GM04503 (cell line): ENCODE measurements at places on chromosomes 3 and 15.

DNA sequence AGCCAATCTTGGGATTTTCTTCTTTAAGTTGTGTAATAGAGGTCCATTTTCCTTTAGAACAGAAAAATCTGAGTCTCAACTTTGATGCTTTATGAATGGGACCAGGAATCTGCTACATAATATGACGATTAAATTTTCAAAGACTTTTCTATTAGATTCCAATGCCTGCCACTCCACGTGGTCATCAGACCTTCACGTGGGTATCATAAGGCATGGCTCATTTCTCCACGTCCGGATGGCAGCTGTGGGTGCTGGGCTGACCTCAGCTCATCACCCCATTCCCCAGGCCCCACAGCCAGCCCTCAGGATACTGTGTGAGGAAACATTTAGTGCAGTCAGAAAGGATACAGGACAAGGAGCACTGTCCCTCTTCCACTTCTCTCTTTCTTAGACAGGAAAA, 159.7 kb downstream of the SEMA6D start:
- DNase-seq: no peak

DNA sequence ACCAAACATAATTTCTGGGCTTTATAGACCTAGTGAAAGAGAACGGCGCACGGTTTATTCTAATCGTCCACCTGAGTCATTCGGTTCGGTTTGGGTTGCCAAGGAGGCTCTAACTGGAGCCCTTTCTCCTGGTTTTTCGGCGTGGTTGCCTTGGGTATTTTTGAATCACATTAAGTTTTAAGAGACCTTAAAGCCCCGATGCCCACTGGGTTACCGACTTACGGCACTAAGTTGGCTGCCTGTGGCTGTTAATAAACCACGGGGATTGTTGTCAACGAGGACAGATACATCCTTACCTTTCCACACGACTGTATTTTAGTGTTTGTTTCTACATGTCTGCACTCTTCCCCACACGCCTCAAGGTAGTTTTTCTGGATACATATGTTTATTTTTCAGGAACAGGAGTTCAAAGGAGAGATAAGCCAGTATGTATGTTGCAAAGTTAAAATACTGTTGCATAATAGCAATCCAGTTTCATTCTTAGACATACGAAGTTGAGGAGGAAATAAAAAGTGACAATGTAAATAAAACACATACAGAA, 1.2 kb upstream of the ANP32A start:
- no peak for DNase-seq

DNA sequence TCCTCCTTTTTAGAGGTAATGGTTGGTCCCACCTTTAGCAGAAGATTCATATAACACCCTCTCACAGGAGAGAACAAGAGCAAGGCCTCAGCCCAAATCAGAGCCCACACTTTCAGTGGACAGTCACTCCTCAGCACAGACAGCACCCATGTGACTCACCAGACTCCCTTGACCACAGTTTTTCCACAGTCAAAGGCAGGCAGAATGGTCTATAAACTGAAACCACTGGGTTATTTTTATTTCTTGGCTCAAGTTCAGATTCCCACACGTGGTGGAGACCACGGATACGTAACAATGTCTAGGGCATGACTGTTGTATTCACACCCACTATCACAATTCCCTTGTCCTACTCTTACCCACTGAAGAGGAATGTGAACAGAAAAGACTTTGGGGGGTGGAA, 237.8 kb upstream of the UBE2E1 start:
- peak; percentile 92 for DNase-seq

GRCh38 chr3:78221796-78222195, 1181.9 kb downstream of the ROBO2 start:
- DNase-seq: no peak

DNA sequence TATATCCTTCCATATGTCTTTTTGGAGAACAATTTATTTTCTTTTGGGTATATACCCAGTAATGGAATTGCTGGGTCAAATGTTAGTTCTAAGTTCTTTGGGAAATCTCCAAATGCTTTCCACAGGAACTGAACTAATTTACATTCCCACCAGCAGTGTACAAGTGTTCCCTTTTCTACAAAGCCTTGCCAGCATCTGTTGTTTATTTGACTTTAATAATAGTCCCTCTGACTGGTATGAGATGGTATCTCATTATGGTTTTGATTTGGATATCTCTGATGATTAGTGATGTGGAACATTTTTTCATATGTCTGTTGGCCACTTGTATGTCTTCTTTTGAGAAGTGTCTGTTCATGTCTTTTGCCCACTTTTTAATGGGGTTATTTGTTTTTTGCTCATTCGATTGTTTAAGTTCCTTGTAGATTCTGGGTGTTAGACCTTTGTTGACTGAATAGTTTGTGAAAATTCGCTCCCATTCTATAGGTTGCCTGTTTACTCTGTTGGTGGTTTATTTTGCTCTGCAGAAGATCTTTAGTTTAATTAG, 48.4 kb downstream of the TMEM45A start:
- no peak for DNase-seq

DNA sequence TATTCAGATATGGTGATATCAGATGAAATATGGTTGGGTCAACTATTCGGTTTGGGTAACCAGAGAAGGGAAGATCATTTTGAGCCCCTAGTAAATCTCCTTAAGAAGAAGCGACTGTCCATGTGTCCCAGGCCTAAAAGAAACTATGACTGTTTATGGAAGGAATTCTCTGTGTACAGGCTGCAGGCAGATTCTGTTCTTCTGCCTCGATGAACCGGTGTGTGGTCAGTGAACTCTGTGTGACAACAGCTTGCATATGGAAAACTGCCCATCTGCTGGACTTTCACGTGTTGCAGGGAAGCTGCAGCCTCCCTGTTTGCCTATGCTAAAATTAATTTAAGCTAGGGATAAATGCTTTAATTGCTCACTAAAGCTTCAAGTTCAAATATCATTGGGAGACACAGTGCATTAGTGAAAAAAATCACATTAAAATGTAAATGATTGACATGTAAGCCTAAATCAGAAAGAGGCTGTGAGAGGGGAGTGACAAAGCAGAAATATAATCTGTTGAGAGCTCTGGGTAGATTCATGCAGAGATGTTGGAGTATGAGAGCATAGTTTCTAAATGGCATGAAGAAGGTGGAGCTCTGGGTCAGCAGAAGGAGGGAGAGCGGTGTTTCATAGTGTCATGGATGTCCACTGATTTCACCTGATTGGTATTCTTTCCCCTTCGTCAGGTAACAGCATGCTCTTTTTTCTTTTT, 65.4 kb upstream of the PFN2 start:
- DNase-seq: no peak

DNA sequence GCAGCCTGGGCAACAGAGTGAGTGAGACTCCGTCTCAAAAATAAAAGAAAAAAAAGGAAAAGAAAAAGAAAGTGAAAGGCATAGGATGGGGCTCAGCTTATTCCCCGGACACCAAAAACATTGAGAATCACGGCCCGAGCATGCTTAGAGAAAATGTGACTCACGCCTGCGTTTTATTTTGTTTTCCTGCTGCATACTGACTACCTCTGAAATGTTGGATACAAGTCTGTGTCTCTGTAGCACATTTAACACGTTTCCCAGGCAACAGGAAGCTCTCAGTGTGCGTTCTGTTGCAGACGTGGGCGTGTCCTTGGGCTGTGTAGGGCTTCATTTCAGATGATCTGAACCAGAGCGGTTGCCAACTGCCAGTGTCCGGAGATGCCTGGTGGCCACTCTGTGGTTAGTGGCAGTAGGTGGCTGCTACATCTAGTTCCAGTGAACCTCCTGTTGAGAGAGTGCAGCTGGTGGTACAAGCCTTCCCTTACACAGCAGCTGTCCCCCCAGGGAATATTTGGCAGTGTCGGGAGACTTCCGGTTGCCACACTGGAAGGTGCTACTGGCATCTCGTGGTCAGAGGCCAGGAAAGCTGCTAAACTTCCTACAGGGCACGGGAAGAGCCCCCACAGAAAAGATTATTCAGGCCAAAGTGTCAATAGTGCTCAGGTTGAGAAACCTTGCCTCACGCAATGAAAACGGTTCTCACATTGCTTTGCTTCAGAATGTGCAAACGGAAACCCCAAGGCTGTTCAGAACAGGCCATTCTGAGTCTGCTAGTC, 3.0 kb downstream of the SLC51A start:
- DNase-seq: peak; percentile 92

GRCh38 chr3:44330444-44330843, 8.1 kb upstream of the TCAIM start:
- DNase-seq: no peak

- DNase-seq: no peak
Observed at GRCh38 chr3:33231756-33232465, 13.3 kb upstream of the SUSD5 start.

- DNase-seq: no peak
Observed at GRCh38 chr15:98286831-98287230, 326.3 kb downstream of the ARRDC4 start.

DNA sequence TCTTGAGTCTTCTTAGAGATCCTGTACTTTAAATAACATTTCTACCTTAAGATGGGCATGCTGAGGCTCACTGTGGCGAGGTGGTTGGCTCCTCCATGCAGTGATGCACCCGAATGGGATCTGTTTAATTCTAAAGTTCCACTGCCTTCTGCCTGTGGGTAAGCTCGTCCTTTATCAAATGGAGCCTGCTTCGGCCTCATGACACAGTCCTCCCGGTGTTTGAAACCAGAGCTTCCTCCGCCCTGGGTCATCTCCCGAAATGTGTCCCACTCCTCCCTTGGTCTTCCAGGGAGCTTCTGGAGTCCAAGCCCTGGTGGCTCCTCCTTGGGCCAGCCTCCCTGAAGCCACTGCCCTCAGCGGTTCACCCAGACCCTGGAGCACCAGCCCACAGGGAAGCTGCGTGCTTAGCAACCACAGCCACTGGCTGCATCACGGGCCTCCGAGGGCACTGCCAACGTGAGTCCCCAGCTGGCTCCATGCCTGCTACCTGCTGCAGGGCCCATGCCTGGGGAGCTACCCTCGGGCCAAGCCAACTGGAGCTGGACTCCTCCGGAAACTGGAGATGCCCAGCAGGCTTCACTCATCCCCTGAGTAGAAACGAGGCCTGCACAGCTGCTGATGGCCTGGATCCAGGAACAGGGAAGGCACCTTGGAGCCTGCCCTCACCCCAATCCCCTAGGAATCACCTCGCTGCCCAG, 3.3 kb downstream of the RHCG start:
- no peak for DNase-seq

DNA sequence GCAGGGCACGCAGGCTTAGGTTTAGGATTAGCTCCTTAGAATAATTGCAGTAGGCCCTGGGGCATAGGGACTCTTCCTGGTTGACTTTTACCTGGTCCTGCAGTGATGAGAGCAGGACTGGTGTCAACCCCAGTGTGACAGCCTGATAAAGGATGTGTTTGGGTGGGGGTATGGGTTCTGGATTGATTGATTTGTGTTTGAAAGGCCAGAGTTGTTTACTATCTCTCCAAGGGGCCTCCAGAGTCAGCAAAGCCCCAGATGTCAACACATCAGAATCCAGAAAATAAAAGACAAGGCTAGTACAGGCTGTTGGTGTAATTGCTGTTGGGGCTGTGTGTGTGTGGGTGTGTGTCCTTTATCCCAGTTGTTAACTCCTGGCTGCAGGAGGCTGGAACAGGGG, 122.3 kb downstream of the CHRNA7 start:
- DNase-seq: no peak

DNA sequence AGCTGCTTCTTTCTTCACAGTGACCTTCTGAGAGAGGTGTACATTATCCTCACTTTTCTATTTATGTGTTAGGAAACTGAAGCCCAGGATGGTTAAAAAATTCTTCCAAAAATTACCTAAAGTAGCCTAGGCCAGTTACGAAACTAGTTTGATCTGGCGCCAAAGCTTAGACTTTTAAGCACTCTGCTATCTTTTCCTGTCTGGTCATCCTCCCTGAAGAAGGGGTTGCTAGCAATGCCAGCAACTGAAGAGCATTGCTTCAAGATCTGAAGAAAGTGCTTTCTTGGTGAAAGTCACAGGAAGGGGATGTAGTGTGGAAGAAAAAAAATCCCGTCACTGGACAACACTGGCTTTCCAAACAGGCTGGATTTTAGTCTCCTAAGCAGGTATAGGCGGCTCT, 618.8 kb upstream of the GRM7 start:
- DNase-seq: no peak

GRCh38 chr15:82743810-82744209, 34.1 kb upstream of the AP3B2 start:
- no peak for DNase-seq

GRCh38 chr15:63981596-63982320, 64.5 kb downstream of the DAPK2 start:
- no peak for DNase-seq

- DNase-seq: no peak
Observed at GRCh38 chr15:51849860-51850259, 20.4 kb downstream of the TMOD3 start.

- no peak for DNase-seq
Observed at GRCh38 chr3:186502966-186503712, 41.0 kb downstream of the CRYGS start.
